CD4-positive, alpha-beta T cell treated with Interleukin-10 for 1 hour (primary cell): ENCODE measurements at places on chromosomes 4 and X.

DNA sequence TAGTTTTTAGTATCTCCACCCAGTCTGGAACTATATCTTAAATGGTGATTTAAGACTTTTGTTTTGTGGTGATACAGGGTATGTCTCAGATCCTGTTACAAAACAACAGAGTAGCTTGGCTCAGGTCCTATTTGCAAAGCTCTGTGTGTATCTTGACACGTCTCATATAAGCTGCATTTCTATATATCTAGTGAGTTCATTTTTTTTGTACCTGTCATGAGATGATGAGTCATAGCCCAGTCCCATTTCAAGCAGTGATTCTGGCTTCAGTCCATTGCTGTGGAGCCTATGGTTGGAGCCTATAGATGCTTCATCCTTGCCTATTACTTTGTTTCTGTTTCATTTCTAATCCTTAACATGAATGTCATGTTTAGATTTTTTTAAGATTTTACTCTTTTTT, 23.0 kb downstream of the GRXCR1 start:
- no peak for DNase-seq

- DNase-seq, result no peak
Observed at GRCh38 chr4:156732634-156733033, 239.0 kb downstream of the PDGFC start.

GRCh38 chr4:28354880-28355656, 1494.4 kb downstream of the STIM2 start:
- no peak for DNase-seq

- peak; percentile 35 for DNase-seq
Observed at GRCh38 chr4:109977854-109978501, 65.3 kb downstream of the EGF start.

DNA sequence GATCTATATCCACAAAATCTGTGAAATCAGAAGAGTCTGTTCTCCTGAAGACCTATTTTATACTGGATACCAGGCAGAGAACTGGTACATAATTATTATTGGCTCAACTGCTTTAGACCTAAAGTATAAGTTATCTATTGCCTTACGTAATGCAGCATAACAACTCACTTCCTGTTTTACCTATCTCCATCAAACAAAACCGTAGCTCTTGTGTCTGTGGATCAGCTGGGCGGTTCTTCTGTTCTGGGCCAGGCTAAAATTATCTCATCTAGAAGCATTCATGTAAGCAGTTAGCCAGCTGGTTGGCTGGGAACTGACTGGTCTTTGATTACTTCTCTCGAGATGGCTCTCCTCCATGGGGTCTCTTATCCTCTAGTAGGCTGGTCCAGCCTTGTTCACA, 57.8 kb downstream of the PPP1R2C start:
- DNase-seq, result no peak

GRCh38 chr4:147820975-147821374, 89.1 kb downstream of the ARHGAP10 start:
- DNase-seq, result no peak

DNA sequence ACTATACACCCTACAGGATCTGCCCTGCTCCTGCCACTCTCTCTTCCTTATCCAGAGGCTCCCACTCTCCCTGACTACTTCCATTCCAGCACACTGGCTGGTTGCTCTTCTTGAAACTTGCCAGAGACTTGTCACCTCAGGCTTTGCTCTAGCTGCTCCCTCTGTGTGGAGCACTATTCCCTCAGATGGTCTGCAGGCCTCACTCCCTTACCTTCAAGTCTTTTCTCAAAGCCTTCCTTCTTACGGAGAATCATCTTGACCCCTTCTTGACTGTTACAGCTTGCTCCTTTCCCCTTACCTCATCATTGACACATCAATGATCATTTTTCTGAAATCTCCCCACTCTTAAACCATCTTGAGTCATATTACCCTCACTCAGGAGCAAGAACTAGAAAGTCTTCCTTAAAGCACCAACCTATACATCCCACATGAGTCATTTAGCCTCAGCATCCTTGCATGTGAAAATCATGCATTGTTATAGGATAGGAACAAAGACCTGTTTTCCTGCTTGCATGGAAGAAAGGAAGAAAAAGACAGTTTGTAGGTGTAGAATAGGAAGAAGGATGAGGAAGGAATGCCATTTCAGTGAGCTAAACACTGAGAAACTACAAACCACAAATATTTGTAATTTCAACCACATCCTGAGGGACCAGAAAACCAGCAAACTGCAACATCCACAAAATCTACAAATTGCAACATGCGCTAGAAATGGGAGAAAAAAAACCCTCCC, 55.7 kb downstream of the ANTXR2 start:
- DNase-seq, result peak; percentile 21

DNA sequence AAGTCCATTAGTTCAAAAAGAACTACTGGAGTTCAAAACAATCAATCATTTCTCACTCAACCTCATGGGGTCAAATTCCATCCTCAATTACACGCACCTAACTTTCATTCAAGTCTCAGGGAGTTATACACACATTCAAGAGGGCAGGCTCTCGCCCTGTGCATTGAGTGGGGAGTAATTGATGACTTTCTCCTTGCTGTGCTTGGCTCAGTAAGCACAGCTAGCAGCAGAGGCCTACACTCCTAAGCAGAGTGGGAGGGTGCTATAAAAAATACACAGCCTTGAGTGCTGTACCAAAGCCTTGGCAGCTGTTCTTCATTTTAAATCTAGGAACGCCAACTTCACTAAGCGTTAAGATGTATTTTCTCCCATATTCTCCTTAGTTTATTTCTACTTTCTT, 958.3 kb upstream of the ADGRL3 start:
- DNase-seq, result no peak

DNA sequence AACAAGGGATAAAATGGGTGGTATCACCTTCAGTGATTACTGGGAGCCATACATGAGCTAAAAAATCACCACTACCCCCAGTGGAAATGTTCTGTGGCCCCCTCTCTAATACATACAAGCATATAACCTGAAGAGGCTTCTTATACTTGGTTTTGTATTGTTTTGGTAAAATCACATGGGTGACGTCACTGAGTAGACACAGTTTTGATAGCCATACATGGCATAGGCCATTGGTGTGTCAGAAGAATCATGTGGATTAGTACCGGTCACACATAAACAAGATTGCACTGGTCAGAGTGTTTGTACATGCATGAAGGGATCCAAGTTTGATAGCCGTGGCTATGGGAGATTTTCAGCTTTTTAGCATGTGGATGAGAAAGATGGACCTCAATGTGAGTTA, 131.9 kb upstream of the RADX start:
- DNase-seq, result no peak

- no peak for DNase-seq
Observed at GRCh38 chrX:23896981-23897380, 10.8 kb downstream of the APOO start.

DNA sequence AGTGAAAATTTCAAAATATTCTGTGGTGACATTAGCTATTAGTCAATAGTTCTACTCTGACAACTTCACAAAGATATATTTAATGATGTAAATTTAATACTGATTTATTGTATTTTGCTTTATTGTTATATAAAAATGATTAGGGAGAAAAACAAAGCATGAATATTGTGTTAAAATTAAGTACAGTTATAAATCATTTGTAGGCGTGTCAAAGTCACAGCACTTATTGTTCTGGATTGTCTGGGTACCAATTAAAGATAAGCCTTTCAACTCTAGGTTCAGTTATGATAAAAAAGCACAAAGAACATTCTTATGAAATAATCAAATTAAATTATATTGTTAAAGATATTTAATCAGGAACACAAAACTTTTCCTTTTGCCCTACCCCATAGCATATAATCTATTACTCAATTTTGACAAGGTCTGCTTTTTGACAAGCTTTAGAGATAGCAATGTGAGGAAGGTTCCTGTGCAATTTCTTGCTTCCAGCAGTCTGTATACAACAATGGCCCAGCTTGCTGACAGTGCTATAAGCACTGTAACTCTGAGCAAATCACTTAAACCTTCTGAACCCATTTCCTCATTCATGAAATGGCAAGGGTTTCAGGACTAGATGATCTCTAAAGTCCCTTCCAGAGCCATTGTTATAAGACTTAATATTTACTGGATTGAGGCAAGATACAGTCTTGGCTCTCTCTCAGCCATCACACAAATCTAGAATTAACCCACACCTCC, 910.3 kb upstream of the LCORL start:
- no peak for DNase-seq

- no peak for DNase-seq
Observed at GRCh38 chrX:25226151-25226550, 210.4 kb upstream of the ARX start.

- DNase-seq, result peak; percentile 5
Observed at GRCh38 chrX:16603822-16604221, 46.1 kb upstream of the S100G start.

DNA sequence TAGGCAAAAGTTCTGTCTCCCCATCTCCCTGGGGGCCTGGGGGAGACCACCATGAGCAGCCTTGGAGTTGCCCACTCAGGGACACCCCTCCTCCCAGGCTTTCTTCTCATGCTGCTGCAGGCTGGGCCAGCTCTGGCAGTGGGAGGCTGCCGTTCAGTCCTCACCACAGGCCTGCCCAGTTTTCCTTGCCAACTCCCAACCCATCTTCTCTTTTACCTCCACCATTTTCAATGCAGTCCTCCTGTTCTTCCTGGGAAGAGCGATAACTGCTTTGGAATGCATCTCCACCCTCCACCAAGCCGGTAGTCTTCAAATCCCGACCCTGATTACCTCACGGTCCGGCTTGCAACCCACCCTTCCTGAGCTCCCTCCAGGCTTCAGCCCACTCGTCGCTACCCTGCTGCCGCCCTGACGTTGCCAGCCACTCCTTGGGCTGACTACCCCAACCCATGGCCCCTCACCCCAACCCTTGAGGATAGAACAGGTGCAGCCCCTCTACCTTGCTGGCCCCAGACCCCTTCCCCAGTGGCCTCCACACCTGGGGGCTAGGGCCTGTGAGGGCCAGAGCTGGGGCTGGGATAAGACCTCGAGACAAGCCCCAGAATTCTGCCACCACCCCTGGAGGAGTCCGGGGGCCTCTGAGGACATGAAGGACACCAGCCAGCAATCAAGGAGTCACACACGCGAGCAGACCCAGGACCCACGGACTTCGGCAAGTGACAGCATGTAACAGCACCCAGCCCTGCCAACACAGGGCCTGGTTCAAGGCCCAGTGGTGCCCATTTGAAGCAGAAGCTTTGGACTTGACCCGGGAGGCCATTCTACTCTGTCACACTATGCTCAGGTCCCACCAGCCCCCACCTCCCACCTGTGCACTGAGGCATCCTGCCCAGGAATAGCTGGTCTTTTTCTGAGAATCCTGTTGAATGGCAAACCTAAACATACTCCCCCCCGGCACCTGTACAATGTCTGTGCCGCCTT, 9.2 kb downstream of the WDR1 start:
- no peak for DNase-seq

GRCh38 chr4:140702096-140702757, 54.0 kb downstream of the TBC1D9 start:
- no peak for DNase-seq

- DNase-seq, result no peak
Observed at GRCh38 chr4:113845138-113845537, 83.6 kb upstream of the CAMK2D start.

GRCh38 chr4:112234952-112235609, 3.5 kb downstream of the AP1AR start:
- DNase-seq, result peak; percentile 73

DNA sequence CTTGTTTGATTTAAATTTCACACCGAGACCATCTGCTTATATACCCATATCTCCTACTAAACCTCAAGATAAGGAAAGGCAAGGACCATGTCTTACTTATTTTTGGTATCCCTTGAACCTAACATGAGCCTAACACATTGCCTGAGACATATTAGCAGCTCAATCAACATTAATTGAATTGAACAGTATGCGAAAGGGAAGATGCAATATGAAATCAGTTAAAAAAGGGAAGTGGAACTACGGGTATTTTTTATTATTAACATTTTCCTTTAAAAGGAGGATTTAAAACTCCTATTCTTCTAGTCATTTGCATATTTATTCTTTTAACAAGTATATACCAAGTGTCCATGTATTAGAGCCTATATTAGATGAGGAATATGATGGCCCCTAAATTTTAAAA, 197.0 kb downstream of the CAMK2D start:
- no peak for DNase-seq

DNA sequence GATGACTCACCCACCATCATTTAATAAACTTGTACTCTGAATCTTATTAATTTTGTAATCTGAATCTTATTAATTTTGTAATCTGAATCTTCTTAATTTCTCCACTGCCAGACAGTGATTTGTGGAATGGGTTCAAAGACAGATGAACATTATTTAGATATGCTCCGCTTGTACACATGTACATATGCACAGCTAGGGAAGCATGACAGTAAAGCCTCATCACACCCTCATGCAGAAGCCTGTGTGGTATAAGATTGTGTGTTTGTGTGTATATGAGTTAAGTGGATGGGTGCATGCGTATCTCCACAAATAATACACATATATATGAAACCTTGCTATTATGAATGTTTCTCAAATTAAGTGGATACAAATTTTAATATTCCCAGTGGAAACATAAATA, 318.5 kb upstream of the SFRP2 start:
- DNase-seq, result no peak

GRCh38 chrX:134172588-134173259, 64.3 kb upstream of the CCDC160 start:
- peak; percentile 47 for DNase-seq

DNA sequence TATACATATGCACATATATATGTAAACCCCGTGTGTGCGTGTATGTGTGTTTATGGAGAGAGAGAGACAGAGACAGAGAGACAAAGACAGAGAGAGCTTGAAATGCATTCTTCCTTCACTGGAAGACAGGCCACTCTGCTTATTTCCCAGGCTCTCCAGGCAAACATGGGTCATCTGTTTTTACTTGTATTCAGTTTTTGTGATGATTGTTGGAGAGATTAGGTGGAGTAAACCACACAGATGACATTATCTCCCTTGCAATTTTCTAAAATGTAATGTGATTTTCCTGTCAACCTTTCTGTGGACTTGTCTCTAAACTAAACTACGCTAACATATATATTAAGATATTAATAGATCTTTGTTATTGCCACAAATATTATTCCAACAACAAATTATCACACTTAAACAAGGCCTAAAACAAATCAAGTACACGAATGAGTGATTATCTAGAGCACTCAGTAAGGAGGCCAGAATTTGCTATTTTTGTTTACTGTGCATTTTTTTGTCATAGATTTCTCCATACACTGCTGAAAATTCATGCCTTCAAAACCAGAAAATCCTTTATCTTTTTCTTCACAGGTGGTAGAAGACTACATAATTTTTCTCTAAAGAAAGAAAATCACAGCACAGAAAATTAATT, 251.8 kb upstream of the SLIT2 start:
- DNase-seq, result no peak

GRCh38 chr4:74768857-74769525, 25.3 kb downstream of the BTC start:
- DNase-seq, result no peak

- DNase-seq, result no peak
Observed at GRCh38 chrX:1681439-1681838, 66.6 kb downstream of the ASMT start.

DNA sequence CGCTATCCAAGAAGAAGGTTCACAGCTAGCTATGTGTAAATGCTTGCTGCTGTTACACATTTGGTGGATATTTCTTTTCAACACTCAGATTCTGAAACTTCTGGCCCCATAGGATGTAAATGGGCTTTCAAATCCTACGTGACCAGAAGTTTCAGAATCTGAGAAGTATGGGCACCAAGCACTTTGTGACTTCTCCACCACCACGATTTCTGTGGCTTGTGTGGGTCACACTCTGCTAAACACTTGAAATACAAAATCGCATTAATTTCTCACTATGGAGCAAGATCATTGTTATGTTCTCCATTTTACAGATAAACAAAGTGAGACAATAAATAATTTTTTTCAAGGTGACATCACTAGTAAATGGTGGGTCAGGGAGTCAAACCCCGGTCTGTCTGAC, 259.4 kb upstream of the JADE1 start:
- no peak for DNase-seq

- DNase-seq, result no peak
Observed at GRCh38 chr4:96240041-96240440, 400.1 kb downstream of the PDHA2 start.
